GM23338 (cell line): ENCODE measurements at places on chromosomes 7 and 10. TPM values are rescaled to one million over a fixed set of nuclear protein-coding genes. Genes with fewer than 3 reads are reported as not detected.

DNA sequence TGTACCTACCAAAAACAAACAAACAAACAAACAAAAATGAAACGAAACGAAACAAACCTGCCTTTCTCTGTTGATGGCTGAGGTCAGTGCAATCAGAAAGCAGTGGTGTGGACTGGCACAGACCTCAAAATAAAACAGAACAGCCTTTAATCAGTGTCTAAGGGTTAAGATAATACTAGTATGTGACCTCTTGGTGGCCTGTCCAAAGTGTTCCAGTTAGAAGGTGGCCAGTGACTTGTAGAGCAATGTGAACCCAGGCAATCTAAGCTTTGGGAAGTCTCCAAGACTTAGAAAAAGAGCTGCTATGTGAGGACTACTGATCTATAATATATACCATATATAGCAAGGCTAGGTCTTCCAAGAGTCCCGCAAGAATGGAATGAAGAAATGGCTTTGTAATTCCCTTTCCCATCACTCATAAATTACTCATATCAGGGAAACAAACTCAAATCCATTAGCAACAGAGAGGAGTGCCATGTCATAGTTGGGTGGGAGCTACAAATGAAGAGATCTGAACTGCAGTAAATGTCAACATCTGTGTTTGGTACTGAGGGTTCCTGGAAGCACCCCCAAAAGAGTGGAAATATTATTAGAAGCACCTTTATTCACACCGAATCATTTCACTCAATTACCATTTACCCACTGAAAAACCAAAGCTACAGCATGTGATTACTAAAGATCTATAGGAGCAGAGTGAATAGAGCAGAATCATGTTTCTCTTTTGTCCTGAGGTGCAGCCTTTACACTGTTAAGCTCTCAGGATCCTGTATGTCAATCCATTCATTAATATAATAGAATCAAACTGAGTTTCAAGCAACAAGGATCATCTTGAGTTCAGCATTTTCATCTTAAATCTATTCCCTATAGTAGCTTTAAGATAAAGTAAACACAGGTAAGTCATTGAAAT lies 28.0 kb downstream of the ABLIM1 start:
- no peak for DNase-seq

Gene C7orf57
- 1.7 and 2.1 TPM in 2 replicates for polyA plus RNA-seq

GRCh38 chr7:106839511-106839910 lies 25.6 kb upstream of the PIK3CG start:
- no peak for DNase-seq

Gene ECHDC3
- polyA plus RNA-seq: 13.5 and 16.3 TPM in 2 replicates

Gene EIF5AL1
- polyA plus RNA-seq: 20.4 and 21.4 TPM in 2 replicates

DNA sequence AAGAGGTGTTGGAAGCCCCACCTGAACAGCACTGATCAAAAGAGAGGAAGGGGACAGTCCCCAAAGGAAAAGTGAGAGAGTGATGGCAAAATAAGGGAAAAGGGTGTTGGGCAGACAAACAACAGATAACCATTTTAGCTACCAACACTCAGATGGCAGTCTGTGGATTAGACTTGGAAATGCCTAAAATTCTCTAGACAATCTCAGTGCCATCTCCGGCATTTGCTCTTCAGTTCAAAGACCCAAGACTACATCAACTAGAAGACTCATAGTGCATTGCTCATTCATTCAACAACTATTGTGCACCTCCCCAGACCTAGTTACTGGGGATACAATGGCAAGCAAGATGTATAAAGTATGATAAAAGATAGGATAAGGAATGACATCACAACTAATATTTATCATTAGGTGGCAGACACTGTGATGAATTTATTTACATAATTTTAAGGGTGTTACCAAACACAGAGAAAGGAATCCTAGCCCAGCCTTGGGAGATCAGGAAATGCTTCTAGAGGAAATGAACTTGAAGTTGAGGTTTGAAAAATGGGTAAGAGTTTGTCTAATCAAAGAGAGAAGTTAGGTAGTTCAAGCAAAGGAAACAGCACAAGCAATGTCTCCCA lies 109.3 kb upstream of the ARID5B start:
- no peak for DNase-seq

DNA sequence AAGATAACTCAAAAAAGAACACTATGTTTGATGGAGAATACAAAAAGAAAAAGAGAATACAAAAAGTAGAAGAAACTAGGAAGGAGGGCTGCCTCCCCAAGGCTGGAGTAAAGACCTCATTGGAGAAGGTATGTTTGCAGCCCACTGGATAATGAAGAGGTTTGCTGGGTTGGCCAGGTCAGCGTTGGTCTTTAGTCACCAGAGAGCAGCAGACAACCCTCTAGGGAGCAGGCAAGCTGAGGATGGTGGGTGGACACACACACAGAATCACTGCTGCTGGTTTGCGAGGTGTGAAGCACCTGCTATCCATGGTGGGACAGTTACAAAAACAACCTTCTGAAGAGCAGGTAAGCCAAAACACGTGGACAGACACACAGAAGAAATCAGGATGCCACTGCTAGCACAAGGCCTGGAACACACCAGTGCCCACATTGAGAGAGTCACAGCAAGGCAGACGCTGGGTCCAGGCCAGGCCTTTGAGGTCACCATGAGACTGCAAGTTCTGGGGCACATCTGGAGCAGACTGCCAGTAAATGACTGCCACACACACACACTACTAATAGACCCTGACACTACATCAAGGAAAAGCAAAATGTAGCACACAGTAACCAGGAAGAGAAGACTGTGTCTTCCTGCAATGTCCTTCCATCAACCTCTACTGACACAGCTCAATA lies 43.0 kb downstream of the MTERF1 start:
- no peak for DNase-seq

GRCh38 chr10:47237316-47238260 lies 62.4 kb upstream of the GDF10 start:
- peak; percentile 12 for DNase-seq

DNA sequence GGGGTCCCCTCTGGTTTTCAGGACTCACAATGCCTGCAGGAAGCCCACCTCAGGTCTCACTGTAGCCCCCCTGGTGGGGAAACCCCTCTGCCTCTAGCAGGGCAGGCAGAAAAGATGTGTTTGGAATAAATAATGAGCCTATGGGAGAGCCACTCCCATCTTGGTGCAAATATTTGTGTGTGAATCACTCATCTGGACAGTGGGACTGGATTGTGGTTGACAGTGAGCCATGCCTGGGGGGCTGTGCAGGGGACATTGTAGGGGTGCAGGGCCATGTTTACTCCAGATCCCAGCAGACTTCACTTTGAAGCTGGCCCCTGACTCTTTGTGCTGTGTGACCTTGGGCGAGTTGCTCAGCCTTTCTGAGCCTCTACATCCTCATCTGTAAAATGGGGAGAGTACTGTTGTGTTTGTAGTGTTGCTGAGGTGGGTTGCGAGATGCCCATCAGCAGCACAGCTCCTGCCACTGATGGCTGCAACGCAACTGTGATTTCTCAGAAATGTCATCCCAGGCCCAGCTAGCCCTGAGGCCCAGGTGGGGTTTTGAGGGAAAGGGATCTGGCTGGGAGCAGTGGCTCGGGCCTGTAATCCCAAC lies 20.7 kb downstream of the GTF2IRD1 start:
- DNase-seq: no peak

DNA sequence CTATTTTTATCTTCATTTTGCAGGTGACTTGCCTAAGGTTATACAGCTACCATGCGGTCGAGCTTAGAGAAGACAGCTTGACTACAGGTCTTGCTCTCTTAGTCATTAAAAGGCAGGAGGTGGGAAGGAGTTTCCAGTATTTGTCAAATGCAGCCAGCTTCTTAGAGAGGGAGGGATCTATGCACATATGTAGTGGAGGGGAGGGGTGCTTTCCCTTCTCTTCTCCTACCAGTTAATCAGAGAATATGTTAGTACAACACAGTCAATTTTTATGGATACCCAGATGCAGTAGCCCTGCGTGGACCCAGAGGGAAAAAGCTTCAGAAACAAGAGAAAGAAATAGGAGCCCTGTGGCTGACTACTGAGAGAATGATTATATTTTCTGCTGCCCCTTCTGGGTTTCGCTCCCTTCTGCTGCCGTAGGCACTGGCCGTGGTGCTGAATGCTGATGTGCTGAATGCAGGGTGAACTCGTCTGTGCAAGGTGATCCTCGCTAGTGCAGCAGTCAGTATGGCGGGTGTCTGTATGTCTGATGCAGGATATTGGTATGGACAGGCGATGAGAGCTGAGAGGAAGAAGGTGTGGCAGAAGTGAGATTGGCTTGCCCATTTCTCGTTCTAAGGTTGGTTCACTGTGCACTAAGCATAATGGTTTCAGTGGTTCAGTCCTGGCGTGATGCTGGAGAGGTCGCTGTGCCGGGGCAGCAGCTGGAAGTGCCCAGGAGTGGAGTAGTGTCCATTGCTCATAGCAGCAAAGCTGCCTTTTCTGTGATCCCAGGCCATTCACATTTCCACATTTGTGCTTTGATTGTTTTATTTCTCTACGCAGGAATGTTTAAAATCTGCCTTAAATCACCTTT lies 189.2 kb upstream of the PODXL start:
- DNase-seq: peak; percentile 87

Gene TSPAN12
- 9.7 TPM in 2 replicates for polyA plus RNA-seq

GRCh38 chr10:79052291-79053080 lies 16.3 kb upstream of the ZMIZ1 start:
- DNase-seq: peak; percentile 76

DNA sequence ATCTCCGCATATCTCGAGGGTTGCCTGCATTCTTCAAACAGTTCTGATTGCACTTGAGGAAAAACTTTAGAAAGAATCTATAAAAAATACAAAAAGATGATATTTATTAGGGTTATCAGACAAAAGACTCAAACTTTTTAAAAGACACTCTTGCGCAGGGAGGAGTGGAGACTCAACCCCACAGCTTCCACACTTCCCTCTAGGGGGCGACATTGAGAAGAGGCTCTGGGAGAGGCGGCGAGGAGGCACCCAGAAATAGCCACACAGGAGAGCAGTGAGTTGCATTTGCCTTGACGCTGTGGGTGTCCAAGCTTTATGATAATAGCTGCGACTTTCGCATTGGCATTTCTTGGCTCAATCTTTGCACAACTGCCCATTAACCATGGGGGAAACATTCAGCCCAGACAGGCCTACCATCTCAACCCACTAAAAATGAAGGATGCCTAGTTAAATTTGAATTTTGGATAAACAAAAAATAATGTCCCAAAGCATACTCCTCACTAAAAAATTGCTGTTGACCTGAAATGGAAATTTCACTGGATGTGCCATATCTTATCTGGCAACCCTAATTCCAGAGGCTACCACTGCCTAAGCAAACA lies 86.2 kb downstream of the EBF3 start:
- DNase-seq: peak; percentile 75

Gene ADIRF
- polyA plus RNA-seq: 0.66 and 1.7 TPM in 2 replicates

GRCh38 chr7:6650521-6651011 lies 13.4 kb downstream of the ZNF316 start:
- no peak for DNase-seq

Gene LIPK
- not detected in 2 replicates for polyA plus RNA-seq

Gene ODAD2
- 2.6 and 3.4 TPM in 2 replicates for polyA plus RNA-seq

Gene OR2A7
- polyA plus RNA-seq: 1.7 and 3.2 TPM in 2 replicates

DNA sequence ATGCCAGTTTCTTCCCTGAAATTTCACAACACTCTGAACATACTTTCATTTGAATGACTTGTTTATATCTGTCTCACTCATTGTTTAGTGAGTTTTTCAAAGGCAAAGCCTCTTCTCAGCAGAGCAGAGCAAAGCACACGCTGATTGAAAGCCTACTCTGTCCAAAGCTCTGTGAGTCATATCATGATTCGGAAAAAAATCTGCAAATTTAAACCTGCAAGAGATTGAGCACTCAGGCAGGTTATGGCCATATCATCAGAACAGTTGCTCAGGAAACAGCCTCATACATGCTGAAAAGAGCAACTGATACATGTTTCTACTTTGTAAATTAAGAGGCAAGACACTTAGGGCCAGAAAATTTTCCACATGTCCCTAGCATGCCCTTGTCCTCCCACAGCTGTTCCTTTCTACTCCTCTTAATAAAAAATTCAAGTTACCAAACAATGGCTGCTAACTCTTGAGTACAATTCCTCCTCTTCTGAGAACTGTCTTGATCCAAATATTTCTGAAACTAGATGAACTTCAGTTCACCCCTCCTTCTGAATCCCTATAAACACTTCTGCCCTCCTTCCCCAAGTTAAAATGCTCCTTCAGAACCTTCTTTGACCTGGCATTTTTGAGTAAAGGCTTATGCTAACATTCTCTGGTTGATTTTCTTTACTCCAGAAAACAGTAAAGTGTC lies 140.6 kb upstream of the HPS1 start:
- DNase-seq: no peak

GRCh38 chr7:93574646-93575554 lies at the start of gene CALCR:
Gene CALCR (minus strand): TSS chr7:93574724. CDS start chr7:93486981, 87,743 bp downstream.
- peak; percentile 74 for DNase-seq

DNA sequence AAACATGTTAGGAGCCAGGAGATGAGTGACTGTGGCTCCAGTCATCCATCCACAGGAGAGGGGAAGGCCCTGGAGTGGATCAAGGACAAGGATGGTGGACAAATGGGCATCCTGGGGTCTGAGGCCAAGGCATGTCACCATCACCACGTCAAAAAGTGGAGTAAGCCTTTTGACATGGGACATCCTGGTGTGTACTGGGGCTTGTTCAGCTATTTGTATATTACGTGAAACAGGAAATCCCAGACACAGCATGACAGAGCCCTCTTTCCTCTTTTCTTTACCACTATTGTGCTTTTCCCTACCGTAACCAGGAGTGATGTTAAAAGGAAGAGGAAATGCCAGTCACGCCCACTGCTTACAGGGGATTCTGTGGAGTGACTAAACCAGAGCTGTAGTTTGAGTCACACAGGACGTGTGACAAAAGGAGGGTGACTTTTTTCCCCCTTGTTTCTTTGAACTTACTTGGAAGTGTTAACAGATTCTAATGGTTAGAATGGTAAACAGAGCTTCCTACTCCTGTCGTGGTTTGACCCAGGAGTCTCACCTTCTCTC lies 15.4 kb downstream of the ACSL5 start:
- no peak for DNase-seq

- no peak for DNase-seq
These were observed 126.3 kb downstream of the RALA start for GRCh38 chr7:39749717-39750116.

- no peak for DNase-seq
These were observed 78.4 kb downstream of the DGKI start for GRCh38 chr7:137768366-137768765.

GRCh38 chr7:138238734-138239659 lies 162.7 kb downstream of the AKR1D1 start:
- DNase-seq: no peak

DNA sequence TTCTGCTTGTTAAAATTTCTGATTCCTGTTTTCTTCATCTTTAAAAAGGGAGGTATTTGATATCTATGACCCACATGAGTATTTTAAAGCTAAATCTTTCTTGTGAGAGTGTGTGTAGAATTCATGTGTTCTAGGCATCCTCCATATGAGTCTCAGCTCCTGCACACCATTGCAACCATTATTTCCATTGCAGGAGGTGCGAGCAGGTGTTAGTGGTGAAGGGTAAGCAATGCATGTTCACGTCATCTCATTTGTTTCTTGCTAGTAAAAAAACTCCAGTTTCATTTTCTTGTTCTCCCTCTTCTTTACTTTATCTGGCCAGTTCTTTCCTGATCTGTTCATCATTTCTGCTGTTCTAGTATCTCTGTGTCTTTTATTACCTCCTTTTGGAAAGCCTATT lies 100.5 kb downstream of the ADRA2A start:
- no peak for DNase-seq

DNA sequence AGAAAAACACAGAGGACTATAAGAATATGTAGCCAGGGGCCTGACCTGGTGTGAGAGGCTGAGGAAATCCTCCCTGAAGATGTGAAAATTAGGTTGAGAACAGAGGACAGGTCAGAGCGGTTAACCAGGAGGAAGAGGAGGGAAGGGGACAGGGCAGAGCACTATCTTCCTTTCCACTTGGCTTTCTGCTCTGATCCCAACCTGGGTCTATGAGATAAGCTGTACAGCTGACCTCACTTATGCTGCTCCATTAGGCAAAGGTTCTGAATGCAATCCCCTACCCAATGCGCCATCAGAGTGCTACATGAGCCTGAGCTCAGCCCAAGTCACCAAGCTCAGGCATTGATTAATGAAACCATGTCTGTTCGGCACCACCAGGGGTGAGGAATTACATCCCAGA lies 10.5 kb downstream of the LIPA start:
- no peak for DNase-seq
